ENCODE measurements at places on chromosomes 3 and 15.

DNA sequence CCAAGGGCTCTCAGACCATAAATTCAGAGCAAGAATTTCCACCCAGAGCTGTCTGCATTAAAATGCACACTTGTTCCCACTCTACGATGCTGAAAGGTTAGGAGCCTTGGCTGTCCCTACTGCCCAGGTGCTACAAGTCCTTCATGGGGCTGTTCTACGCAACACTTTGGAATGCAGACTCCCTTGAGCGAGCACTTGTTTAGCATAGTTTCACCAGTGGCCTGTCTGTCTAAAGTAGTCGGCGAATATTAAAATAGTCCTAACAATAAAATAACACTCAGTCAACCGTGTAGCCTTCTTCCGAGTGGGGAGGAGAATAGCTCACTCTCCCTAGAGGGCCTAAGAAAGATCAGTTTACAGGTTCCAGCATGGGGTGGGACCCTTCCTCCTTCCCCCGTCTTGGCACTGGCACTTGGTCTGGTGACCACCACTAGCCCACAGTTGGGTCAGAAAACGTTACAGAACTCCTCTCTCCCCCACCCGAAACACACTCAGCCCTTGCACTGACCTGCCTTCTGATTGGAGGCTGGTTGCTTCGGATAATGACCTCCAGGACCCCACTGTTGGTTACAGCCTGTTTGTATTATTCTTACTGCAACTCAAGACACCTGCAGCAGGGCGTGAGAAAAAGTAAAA is at the start of gene CLDN16:
Gene CLDN16, plus strand, starts transcription at position 586 of the 636 bp plus-strand sequence. CDS start 167 bp downstream, outside the sequence.
- no peak for DNase-seq

DNA sequence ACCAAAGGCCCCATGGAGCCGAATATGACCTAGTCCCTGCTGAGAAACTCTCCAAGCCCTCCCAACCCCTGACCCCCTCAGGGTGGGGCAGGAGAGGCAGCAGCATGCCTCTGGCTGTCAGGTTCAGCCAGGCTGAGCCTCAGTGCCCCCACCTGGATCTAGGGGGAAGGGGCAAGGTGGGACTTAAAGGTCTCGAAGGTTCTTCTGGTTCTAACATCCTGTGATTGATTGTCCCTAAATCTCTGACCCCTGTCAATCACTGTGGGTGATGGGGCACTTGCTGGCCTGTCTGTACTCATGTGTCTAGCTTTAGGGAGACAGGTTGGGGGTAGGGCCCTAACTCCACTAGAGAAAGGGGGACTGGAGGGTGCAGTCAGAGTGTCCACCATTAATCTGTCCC is 13.8 kb downstream of the NBEAL2 start:
- DNase-seq = no peak

DNA sequence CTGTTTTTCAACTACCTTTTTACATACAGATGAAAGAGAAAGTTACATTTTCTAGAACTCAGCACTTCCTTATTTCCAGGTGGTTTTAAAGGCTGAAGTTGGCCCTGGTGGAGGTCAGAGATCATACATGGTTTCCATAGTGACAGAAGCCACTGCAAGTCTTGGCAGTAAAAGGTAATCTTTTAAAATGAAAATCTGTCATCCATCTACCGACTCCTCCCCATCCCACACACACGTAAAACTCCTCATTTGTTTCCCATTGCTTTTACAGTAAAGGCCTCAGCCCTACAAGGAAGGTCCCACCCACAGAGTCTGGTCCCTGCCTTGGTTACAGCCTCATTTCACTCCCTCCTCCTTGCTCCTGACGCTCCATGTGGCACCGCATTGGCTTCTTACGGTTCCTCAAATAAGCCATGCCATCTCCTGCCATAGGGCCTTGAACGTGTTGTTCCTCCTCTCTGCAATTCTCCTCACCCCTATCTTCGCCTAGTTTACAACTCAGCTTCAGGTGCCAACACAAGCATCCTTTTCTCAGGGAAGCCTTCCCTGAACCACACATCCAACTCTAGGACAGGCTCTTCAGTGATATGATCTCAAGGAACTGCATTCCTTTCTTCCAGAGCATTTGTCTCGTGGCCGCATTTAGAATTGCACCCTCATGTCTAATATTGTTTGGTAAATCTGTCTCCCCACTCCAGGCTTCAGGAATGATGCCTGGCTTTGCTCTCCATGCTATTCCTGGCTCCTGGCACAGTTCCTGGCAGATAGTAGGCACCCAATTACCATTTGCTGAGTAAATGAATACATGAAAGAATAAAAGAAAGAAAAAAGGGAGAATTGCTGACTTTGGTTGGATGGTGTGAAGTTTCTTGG is 2.6 kb downstream of the CYP19A1 start:
- DNase-seq = no peak

DNA sequence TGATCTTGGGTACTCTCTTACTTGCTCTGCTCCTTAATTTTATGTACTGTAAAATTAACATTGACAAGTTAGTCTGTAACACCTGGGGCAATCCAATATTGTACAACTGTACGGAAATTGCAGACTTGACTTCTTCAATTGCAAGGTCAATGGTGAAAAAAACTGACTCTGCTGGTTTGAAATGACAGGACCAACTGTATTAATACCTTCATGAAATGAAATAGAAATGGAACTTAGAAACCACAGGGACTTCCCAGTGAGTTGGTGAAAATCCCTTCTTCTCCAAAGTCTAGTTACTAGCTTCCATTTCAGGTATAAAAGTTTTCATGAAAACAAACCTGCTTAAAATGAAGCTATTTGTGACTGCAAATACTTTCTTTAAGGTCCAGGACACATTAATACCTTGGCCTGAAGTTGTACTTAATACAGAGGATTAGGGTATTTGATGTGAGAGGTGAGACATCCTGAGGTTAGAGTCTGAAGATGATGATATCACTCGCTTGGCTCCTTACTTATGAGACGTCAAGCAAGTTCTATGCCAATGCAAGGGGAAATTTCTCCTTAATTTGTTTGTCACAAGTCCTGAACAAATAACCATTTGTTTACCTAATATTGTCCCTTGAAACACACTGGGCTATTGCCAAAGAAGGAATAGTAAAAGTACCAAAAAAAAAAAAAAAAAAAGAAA is 226.2 kb upstream of the TP63 start:
- no peak for DNase-seq

DNA sequence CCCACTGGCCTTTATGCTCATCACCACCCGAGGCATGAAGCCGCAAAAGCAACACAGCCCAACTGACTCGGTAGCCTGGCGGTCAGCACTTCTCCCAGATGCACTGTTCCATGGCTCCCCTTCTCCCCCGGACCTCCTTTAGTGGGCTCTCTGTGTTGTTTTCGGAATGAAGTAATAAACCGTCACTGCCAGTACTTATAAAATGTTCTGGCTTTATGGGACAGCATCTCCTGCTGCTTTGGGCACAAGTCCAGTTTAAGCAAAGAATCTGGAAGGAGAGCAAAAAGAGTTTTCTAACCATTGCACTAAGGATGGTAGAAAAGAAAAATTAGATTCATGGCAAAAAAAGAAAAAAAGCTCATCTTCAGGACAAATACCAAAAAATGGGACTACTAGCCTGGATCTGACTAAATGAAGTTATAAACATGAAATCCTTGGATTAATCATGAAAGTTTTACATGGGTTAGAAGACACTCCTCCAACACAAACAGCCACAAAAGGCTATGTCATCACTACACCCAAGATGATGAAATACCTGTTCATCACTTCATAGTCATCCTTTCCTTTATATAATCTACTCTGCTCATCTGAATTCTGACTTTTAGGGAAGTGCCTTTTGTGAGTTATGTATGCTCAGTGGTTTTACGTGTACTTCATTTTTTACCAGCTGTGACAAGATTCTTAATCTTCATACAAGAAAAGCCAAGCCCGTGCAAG is 89.5 kb upstream of the UBE2E2 start:
- peak; percentile 57 for DNase-seq

DNA sequence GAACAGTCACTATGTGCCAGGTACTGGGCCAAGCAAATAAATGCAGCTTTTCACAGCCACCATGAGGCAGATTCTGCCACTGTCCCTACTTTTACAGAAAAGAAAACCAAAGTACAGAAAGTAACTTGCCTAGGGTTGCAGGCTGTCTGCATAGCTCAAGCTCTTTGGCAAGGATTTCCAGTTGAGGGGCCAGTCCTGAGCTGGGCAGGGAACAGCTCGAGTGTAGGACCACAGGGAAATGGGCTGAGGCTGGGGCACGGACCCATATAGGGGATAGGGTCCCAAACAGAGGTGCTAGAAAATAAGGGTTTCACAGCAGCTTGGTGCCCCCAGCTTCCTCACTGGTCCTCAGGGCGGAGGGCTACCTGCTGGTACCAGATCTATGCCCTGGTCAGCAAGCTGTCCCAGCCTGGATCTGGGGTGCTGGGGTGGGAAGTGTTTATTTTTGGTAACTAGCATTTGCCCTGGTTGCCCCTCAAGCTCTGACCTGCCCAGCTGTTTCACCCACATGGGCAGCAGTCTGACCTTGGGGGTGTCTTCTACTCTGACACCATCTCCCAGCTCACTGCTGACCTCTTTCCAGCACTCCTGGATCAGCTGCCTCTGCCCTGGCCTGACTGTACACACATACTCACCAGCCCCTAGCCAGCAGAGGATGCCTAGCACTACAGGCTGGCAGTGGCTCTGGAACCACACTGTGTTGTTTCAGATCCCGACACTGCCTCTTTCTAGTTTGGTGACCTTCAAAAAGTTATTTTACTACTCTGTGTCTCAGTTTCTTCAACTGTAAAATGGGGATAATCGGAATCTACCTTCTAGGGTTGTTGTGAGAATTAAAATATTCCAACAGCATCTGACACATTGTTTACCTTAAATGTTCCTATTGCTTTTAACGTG is 16.2 kb downstream of the MRAS start:
- DNase-seq = no peak

GRCh38 chr3:135596563-135596962 is 369.0 kb upstream of the PPP2R3A start:
- DNase-seq = no peak

DNA sequence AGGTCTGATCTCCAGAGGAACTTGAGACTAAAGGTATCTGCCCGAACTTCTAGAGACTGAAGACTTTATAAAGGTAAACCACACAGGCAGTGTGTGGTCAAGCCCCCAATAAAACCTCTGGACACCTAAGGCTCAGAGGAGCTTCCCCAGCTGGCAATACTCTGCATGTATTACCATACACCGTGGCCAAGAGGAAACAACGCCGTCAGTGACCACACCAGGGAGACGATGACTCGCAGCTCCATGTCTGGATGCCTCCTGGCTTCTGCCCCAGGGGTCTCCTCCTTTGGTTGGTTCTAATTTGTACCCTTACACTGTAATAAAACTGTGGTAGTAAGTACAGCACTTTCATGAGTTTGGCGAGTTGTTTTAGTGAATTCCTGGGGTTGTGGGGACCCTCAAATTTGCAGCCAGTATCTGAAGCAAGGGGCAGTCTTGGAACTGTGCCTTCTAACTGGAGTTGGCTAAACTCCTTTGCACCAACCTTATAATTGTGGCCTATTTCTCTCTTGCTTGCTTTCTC is 32.1 kb upstream of the BCL2L10 start:
- DNase-seq = no peak

DNA sequence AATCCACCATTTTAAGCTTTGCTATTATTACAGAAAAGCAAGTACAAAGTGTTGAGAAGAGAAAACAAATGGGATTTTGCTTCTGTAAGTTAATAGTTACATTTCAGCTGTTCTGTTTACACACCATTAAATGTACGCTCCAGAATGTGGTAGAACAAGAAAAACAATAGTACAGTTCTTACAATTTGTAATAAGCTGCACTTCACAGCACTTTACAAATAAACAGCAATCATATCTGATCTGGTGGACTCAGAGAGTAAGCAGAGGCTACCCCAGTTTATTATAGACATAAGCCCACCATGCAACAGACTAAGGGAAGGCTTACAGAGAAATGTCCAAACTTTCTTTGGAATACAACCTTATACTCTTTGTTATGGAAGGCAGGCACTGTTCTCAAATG is 126.4 kb downstream of the OXSM start:
- DNase-seq = no peak

DNA sequence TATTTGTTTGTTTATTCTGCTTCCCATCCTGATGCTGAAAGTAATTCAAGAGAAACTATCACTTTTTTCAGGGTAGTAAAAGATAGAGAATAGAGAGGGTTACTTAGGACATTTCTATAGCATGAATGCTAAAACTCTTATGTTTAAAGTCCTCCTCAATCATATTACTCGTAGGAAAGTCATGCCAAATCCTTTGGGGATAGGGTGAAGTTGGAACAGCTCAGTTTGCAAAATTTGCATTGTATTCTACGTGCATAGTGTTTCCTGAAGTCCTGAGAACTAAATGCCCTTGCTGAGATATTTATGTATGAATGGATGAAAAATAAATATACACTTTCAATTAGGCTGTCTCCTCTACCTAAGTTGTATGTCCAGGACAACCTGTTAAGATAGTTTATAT is 14.6 kb downstream of the PLSCR5 start:
- DNase-seq = no peak

DNA sequence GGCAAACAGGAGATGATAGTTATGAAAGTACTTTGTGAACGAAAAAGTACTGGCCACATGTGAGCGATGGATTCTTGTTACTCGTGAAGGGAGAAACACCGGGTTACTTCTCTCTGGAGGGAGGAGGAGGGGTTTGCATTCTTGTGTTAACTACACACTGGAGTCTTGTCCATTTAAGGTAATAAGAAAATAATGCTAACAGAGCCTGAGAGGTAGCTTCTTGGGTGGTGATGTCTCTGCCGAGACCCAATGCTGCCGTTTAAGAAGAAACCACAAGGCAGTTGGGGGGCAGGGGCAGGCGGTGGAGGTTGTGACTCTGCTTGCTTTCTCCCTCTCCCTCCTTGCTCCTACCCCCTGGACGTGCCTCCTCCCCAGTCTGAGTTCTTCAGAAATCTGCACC is 100.9 kb upstream of the ROPN1 start:
- no peak for DNase-seq

GRCh38 chr3:169528289-169528688 is 135.2 kb downstream of the MECOM start:
- no peak for DNase-seq

- no peak for DNase-seq
Measured at GRCh38 chr3:15936312-15936711, 138.5 kb upstream of the ANKRD28 start.

DNA sequence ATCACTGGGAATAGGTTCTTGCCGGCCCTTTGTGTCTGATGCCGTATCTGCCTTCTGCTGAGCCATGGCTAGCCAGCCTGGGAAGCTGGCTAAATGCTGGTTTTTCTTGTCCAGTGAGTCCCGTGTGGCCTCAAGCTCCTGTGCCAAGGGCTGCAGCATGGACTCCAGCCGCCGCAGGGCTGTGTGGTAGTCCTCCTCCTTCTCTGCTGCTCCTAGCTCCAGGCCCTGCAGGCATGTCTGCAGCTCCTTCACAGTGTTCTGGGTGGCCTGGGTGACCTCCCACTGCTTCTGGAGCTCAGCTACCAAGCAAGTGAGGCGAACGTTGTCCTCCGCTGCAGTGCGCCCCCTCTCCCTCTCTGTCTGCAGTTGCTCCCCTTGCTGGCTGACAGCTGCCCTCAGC is 24.9 kb downstream of the CXCR6 start:
- no peak for DNase-seq

GRCh38 chr15:57235873-57236272 is 140.4 kb upstream of the CGNL1 start:
- no peak for DNase-seq

- DNase-seq = no peak
Measured at GRCh38 chr3:124163689-124164088, 171.8 kb upstream of the ROPN1 start.

- no peak for DNase-seq
Measured at GRCh38 chr3:70177881-70178645, 134.4 kb downstream of the MDFIC2 start.
